Small intestine (tissue), 16 donors: ENCODE measurements at places on chromosomes 7 and 10. TPM values are rescaled to one million over a fixed set of nuclear protein-coding genes. Genes with fewer than 3 reads are reported as not detected.

GRCh38 chr7:81618396-81619014 lies 151.3 kb downstream of the HGF start:
- no peak overlapping the region for H3K27ac ChIP-seq
- no peaks in the 10 kb centered on the region for H3K4me1 ChIP-seq
- no peak for DNase-seq
- H3K36me3 ChIP-seq: no peaks in the 10 kb centered on the region
- H3K27me3 ChIP-seq: no peaks in the 10 kb centered on the region

DNA sequence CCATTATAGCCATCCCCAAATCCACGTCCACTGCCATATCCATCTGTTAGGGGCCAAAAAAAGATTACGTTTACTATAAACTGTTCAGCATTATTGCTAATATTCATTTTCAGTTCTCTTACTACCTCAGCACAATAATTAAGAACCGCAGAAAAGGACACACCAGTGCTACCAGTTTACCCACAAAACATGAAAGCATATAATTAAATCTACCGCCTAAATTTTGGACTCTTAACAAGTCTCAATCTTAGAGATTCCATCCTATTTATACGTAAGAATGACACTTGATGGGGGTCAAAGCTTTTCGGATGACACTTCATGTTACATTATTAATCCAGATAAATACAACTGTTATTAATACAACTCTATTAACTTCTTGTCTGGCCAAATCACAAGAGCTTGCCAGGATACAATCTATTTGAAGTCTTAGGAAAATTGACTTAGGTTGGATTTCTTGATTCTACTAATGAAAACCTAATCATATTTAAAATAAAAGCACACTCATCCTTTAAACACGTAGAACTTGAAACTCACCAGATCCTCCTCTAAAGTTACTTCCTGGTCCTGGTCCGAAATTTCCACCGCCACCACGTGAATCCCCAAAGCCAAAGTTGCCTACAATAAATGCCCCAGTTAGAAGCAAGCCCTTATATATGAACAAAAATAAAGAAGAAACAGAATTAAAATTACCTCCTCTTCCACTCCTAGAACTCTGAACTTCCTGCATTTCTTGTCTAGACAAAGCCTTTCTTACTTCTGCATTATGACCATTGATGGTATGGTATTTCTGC lies 4.5 kb downstream of the HNRNPA2B1 start:
- DNase-seq: no peak
- H3K27me3 ChIP-seq: no peaks in the 10 kb centered on the region
- peaks cover 24% of the 10 kb centered on the region for H3K36me3 ChIP-seq
- H3K4me3 ChIP-seq: no peak overlapping the region

- no peaks in the 10 kb centered on the region for H3K4me1 ChIP-seq
- no peaks in the 10 kb centered on the region for H3K36me3 ChIP-seq
- peak; percentile 39 for DNase-seq
- peak overlapping the region; percentile 12 for H3K27ac ChIP-seq
- H3K4me3 ChIP-seq: no peak overlapping the region
These were observed 168.9 kb downstream of the SNX10 start for GRCh38 chr7:26460351-26461085.

- H3K36me3 ChIP-seq: no peaks in the 10 kb centered on the region
- H3K4me1 ChIP-seq: peaks cover 5% of the 10 kb centered on the region
- no peak for DNase-seq
- no peak overlapping the region for H3K4me3 ChIP-seq
- no peak overlapping the region for H3K27ac ChIP-seq
These were observed 9.3 kb downstream of the CRYGN start for GRCh38 chr7:151430391-151431205.

DNA sequence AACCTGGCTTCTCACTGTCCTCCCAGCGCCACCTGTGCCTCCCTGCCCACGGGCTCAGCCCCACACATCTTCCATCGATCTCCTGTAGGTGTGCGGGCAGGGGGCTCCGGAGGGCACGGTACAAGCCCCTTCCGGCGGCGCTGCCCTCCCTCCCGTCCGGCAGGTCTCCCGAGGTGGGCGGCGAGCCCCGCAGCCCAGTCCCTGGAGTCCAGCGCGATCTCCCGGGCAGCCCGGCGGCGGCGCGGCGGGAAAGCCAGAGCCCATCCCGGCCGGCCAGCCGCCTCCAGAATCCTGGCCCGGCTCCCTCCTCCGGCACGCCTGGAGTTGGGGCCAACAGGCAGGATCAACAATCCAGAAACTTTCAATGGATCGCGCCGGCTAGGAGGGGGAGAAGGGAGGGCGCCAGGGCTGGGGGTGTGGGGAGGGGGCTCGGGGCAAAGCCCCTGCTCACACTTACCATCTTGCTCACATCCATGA lies 100.1 kb downstream of the HIP1 start:
- H3K36me3 ChIP-seq: no peaks in the 10 kb centered on the region
- H3K27me3 ChIP-seq: no peaks in the 10 kb centered on the region
- peak; percentile 25 for DNase-seq
- peak overlapping the region; percentile 44 for H3K4me3 ChIP-seq
- H3K27ac ChIP-seq: peak overlapping the region; percentile 48
- no peaks in the 10 kb centered on the region for H3K4me1 ChIP-seq

DNA sequence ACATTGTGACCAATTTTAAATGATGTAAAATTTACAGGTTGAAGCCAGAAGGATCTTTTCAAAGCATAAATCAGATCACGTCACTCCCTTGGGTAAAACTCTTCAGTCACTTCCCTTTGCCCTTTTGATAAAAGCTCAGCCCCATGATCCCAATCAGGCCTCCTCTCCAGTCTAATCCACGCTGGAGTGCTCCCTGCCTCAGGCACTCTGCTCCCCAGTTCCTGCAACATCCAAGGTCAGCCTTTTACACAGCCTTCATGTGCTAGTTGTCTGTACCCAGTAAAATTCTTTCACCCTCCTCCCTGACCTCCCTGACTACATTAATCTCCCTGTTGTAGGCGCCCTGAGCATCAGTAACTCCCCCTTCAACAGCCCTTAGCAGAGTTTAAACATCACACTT lies 14.1 kb downstream of the ELMO1 start:
- DNase-seq: no peak
- no peak overlapping the region for H3K27ac ChIP-seq
- H3K36me3 ChIP-seq: no peaks in the 10 kb centered on the region
- no peaks in the 10 kb centered on the region for H3K4me1 ChIP-seq
- H3K4me3 ChIP-seq: no peak overlapping the region
- H3K27me3 ChIP-seq: no peaks in the 10 kb centered on the region

DNA sequence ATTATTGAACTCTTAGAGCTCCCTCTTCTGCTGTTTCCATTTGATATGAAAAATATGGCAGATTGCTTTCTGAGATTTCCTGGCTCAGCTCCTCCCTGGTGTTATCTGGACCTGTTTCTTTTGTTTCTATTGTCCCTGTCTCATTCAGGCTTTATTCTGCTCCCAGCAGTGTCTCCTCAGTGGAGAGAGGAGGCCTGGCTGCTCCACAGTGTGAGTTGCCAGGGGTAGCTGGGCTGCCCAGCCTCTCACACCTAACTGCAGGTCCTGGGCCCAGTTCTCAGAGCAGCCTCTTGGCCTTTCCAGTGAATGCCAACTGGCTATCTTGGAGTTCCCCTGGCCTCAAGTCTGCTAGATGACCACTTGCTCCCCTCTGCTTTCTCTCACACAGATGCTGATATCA lies 127.0 kb downstream of the VPS41 start:
- H3K36me3 ChIP-seq: no peaks in the 10 kb centered on the region
- no peaks in the 10 kb centered on the region for H3K4me1 ChIP-seq

DNA sequence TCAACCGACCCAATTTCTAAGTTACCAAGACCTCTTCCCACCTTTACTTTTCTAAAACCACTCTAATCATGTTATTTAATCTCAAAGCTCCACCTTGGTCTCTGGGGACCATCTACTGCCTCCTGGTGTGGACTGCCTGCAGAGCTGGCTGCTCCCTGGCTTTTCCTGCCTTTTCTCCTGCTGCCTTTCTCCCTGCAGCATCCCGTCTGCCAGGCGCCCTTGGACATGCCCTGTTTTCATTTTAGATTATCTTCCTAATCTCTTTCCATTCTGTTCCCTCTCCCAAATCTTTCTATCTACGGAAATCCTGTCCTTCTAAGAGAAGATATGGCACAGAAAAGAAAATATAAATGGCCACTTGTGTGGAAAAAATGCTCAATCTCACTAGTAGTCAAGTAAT lies 23.1 kb downstream of the TCAF1 start:
- H3K27me3 ChIP-seq: no peaks in the 10 kb centered on the region
- H3K27ac ChIP-seq: no peak overlapping the region
- no peaks in the 10 kb centered on the region for H3K4me1 ChIP-seq
- peaks cover 27% of the 10 kb centered on the region for H3K36me3 ChIP-seq

GRCh38 chr10:49410365-49411074 lies 14.6 kb upstream of the DRGX start:
- no peaks in the 10 kb centered on the region for H3K36me3 ChIP-seq
- no peak for DNase-seq
- no peaks in the 10 kb centered on the region for H3K4me1 ChIP-seq
- H3K4me3 ChIP-seq: no peak overlapping the region

- no peak overlapping the region for H3K27ac ChIP-seq
- no peaks in the 10 kb centered on the region for H3K4me1 ChIP-seq
- H3K36me3 ChIP-seq: peaks cover 3% of the 10 kb centered on the region
- peak; percentile 32 for DNase-seq
- H3K27me3 ChIP-seq: no peaks in the 10 kb centered on the region
These were observed 55.0 kb downstream of the PODXL start for GRCh38 chr7:131501422-131501821.

GRCh38 chr10:31393844-31394243 lies 74.8 kb downstream of the ZEB1 start:
- no peak for DNase-seq
- no peaks in the 10 kb centered on the region for H3K36me3 ChIP-seq
- H3K4me3 ChIP-seq: no peak overlapping the region
- H3K27me3 ChIP-seq: no peaks in the 10 kb centered on the region
- H3K4me1 ChIP-seq: no peaks in the 10 kb centered on the region

DNA sequence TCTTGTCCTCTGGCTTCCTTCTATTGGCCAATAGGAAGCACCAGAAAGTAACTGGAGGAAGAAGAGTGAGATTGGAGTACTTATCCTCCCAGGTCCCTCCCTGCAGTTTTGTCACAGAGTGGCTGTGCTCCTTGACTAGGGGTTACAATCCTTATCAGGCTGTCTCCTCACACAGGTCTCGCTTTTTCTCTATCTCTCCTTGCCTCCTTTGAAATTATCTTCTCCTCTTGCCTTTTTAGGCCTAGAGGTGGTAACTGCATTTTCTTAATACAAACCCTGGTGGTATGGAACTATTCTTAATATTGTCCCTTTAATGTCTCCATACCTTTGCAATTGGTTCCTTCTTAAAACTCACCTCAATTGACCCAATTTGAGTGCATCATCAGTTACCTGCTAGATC lies 2.7 kb downstream of the PRSS37 start:
- no peak for DNase-seq
- no peaks in the 10 kb centered on the region for H3K27me3 ChIP-seq
- H3K27ac ChIP-seq: no peak overlapping the region
- H3K4me1 ChIP-seq: peaks cover 10% of the 10 kb centered on the region
- H3K4me3 ChIP-seq: no peak overlapping the region

GRCh38 chr10:122642726-122643605 lies 56.7 kb downstream of the C10orf120 start:
- H3K36me3 ChIP-seq: peaks cover 73% of the 10 kb centered on the region
- no peak overlapping the region for H3K4me3 ChIP-seq
- no peak for DNase-seq
- no peak overlapping the region for H3K27ac ChIP-seq

DNA sequence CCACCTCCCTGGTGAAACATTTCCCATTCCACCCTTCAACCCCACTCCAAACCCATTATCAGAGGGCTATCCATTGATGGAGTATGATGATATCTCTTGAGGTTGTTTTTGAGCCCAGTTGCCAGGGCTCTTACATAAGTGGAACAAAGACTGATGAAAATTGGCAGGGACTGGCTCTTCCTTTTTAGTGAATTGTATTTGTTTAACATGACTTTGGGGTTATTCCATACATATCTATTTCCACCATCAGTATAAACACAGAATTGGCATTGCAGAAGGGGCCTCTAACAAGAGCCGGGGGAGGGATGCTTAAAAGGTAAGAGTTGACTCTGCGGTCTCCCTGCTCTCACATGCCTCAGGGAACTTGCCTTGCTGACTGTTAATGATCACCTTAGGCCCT lies 28.9 kb downstream of the FZD1 start:
- no peak overlapping the region for H3K4me3 ChIP-seq
- no peak for DNase-seq
- peaks cover 10% of the 10 kb centered on the region for H3K4me1 ChIP-seq
- H3K27ac ChIP-seq: no peak overlapping the region
- no peaks in the 10 kb centered on the region for H3K27me3 ChIP-seq

DNA sequence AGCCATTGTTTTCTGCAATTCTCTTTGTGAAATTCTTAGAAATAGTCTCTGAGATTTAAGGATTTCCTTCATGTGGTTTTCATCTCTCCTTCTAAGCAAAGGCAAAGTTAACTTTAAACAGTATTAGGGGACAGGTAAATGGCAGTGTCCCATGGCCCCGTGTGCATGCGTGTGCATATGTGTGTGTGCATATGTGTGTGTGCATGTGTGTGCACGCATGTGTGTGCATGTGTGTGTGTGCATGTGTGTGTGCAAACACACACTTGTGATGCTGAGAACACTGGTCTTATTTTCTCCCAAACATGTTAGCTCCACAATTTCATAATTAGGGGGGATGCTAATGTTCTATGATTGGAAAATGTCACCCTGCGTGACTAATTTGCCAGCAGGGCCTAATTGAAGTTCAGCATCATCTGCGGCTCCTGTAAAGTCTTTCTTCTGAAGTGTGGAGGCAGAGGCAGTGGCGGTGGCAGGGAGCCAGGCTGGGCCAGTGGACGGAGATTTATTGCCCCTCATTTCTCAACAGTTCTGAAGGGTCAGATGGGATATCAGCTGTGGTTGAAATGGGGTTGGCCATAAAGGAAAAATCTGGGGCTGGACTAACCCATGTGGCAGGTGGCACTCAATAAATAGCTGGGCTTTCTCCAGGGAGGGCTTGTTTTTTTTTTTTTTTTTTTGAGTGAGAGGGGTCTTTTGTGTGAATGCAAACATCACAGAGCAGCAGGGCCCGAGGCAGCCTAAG lies 289.3 kb upstream of the PODXL start:
- H3K27ac ChIP-seq: no peak overlapping the region
- no peaks in the 10 kb centered on the region for H3K27me3 ChIP-seq
- no peaks in the 10 kb centered on the region for H3K4me1 ChIP-seq
- no peaks in the 10 kb centered on the region for H3K36me3 ChIP-seq
- no peak overlapping the region for H3K4me3 ChIP-seq

GFRA1 gene
- polyA plus RNA-seq: 0.22 TPM

MSS51 gene
- 1.6 TPM for polyA plus RNA-seq

LIPF gene
- not detected for polyA plus RNA-seq

LRRC18 gene
- polyA plus RNA-seq: not detected

DHX32 gene
- polyA plus RNA-seq: 24.0 TPM

KNDC1 gene
- polyA plus RNA-seq: 18.6 TPM

SLC29A4 gene
- 29.3 TPM for polyA plus RNA-seq

SPAM1 gene
- polyA plus RNA-seq: not detected

CPA2 gene
- 25.4 TPM for polyA plus RNA-seq
